ENCODE measurements at places on chromosomes 7 and 10.

DNA sequence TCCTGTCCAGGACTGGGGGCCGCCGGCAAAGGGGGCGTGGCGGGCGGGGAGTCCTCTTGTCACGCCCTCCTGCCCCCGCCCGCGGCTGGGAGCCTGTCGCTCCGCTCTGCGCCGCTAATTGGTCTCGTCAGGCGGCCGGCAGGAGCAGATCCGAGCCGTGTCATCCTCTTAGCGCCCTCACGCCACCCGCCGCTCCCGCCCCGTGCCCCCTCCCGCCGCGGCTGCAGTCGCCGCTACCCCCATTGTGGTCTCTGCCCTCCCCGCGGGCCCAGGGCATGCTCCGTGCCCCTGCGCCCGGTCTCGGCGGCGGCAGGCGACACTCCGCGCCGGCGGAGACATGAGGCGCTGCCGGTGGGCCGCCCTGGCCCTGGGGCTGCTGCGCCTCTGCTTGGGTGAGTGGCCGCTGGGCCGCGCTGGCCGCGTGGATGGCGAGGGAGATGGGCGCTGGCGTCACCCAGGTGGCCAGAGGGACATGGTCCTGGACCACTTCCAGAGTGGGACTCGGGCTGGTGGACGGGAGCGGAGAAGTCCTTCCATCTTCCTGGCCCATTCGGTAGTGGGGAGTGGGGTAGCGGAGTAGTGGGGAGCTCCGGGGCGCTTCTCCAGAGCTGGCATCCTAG lies at the start of gene CDHR1:
TSS of gene CDHR1 (plus strand) at position 114 of the 620 bp plus-strand sequence. CDS start at position 338, 224 bp downstream.
- DNase-seq, result peak; percentile 26

- no peak for DNase-seq
Observed at GRCh38 chr10:121614613-121615434, 16.6 kb upstream of the FGFR2 start.

DNA sequence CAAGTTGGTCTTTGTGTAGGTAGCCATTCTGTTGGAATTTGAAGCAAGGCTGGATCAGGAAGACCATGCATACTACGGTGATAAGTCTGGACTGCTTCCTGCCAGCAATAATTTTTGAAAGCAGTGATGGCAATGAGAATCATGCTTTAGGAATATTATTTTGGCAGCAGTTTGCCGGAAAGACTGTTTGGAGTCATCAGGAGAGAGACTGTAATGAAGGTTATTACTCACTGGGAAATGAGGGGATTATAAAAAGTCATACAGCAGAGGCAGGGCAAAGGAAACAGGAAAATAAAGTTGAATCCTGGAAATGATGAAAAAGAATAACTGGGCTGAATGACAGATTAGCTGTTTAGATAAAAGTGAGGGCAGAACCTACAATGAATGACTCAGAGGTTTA lies 1136.8 kb upstream of the AUTS2 start:
- no peak for DNase-seq

DNA sequence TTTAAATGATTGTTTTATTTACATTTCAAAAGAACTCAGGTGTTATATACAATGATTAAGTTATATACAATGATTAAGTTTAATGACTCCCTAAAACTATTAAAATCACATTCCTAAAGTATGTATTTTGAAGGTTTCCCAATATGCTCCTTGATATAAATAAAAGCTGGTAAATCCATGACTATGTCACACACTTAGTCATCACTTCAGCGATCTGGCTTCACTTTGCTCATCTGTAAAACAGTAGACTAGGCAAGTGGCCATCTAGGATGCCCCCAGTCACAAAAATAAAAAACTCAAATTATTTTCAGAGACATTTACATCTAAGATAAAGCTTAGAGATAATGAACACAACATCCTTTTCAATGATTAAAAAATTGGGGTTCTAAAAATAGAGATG lies 10.8 kb downstream of the ICA1 start:
- DNase-seq, result no peak

DNA sequence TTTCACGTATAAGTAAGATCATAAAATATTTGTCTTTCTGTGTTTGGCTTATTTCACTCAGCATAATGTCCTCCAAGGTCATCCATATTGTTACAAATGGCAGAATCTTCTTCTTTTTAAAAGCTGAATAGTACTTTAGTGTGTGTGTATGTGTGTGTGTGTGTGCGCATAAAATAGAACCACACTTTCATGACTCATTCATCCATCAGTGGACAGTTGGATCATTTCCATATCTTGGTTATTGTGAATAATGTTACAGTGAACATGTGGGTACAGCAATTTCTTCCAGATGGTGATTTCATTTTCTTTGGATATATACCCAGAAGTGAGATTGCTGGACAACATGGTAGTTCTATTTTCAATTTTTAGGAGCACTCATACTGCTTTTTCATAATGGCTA lies 622.4 kb downstream of the NRG3 start:
- no peak for DNase-seq

GRCh38 chr10:99854860-99855259 lies 72.4 kb downstream of the ABCC2 start:
- DNase-seq, result no peak

DNA sequence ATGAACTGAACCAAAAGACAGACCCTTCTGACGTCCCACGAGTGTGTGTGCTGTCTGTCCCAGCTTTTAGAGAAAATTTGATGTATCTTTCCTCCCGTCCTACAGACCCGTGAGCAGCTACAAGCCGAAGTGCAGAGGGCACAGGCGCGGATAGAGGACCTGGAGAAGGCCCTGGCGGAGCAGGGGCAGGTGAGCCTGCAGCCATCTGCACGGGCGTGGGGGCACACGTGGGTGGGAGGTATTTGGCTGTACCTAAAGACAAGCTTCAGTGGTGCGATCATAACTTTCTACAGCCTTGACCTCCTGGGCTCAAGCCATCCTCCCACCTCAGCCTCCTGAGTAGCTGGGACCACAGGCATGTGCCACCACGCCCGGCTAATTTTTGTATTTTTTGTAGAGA lies 41.7 kb upstream of the DPYSL4 start:
- DNase-seq, result no peak
